ENCODE measurements at places on chromosomes 7 and 10.

DNA sequence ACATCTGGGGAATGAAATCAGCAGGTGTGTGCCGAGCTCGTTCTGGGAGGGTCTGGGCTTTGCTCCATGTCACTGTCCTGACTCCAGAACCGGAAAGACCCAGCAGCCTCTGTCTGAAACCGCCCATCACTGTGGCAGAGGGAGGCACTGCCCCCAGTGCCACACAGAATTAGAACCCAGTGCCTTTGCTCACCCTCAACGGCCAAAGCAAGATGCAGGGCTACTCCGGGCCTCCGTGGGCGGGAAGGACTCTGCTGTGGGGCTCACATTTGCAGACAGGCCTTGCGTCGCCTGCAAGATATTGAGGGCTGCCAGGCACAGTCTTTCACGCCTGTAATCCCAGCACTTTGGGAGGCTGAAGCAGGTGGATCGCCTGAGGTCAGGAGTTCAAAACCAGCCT is 219.2 kb upstream of the PPP2R2D start:
- DNase-seq, result no peak

GRCh38 chr7:150876817-150877526 is 24.7 kb downstream of the AOC1 start:
- DNase-seq, result no peak

- no peak for DNase-seq
Observed at GRCh38 chr10:116627386-116627933, 6.7 kb downstream of the PNLIPRP2 start.

DNA sequence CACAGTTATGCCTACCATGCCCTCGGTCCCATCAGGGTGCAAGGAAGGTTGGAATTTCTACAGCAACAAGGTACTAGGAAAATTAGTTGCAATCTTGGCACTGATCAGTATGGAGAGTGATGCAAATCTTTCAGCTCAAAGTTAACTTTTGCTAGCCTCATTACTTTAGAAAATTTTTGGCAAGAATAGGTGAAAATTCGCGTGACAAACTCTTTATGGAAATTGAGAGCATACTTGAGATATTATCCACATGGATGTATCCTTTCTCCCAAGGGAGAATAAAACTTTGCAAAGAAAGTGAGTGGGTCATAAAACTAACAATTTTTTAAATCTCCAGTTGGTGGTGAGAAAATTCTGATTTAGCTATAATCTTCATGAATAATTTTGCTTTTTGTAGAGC is 71.1 kb upstream of the SLC39A12 start:
- DNase-seq, result no peak

Data from KG1 (cell line).